CD8-positive, alpha-beta T cell (primary cell): ENCODE measurements at places on chromosomes 2 and 18.
A peak's percentile ranks its signal among the peaks of the same experiment; 100 is the strongest.

GRCh38 chr18:40094441-40094840 lies 1860.6 kb upstream of the PIK3C3 start:
- no peak for DNase-seq

DNA sequence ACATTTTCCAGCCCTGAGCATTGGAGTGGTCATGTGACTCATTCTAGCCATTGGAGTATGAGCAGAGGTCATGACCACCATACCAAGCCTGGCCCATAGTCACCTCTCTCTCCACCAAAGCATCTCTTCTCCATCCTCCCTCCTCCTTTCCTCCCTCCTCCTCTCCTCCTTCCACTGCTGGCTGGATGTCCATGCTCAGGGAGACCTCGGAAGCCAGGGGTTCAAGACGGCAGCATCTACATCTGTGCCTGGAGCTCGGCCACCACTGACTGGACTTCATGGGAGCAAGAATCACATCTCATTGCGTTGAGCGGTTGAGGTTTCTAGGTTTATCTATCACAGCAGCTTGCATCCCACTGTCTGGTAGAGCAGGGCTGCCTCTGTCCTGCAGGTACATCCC lies 252.4 kb downstream of the NDUFA10 start:
- no peak for DNase-seq

GRCh38 chr2:199757233-199757870 lies 93.6 kb downstream of the FTCDNL1 start:
- DNase-seq = no peak

DNA sequence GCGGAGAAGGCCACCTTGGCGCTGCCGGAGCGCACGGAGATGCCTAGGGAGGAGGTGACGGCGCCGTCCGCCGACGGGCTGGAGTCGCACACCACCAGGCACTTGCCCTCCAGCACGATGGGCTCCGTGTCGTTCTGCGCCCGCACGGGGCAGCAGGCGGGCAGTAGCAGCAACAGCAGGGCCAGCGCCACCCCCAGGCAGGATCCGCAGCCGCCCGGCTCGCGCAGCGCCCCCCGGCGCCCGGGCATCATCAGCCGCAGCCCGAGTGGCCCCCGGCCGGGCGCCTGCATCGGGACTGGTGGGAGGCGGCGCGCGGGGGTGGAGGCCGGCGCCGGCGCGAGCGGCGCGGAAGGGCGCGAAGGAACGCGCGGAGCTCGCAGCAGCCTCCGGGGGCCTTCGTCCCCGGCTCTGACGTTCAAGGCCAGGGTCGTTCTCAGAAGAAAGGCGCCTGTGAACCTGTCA lies 2.2 kb downstream of the CBLN2 start:
- no peak for DNase-seq

- no peak for DNase-seq
Observed at GRCh38 chr2:181984814-181985631, 630 bp upstream of the PPP1R1C start.

GRCh38 chr2:149735237-149735958 lies 147.8 kb upstream of the MMADHC start:
- DNase-seq = no peak

DNA sequence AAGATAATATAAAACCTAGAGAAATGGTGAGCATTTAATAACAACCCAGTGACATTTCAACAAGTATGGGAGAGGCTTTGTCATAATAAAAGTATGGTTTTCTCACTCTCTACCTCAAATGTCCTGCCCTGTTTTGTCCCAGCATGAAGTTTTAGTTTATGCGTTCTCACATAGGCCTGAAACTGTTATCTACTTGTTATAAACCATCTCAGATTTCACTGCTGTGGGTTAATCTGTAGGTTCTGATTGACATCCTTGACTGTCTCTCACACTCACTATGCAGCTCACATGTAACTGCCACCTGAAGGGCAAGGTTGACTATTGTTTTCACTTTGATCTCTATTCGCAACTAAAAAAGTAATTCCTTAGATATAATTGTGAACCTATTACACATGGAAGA lies 44.9 kb downstream of the ZEB2 start:
- DNase-seq = peak; percentile 74

DNA sequence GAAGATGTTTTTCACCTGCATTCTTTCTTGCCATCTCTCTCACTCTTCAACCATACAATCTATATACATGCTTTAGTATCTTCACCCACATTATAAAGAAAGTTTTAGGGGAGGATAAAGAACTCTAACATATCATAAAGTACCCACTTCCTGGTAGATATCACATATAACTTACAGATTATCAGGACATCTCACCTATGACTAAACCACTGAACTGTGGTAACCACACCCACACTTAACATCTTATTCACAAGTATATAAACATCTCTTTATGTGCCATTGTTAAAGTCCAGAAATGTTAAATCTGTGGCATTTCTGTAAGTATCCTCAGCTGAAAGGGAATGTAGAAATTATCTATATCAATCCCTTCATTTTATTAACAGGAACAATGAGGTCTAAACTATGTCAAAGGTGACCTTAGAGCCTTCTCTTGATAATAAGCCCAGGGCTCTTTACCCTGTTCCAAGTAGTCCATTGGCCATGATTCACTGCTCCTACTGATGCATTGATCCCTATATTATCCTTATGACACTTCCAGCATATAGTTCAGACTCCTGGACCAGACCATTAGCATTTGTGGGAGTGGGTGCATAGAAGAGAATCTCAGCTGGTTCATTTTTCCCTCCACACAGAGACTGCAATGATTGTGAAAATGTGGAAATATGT lies 182.4 kb downstream of the SUCLG1 start:
- no peak for DNase-seq

- no peak for DNase-seq
Observed at GRCh38 chr2:85748985-85749875, 4.6 kb upstream of the ATOH8 start.

- no peak for DNase-seq
Observed at GRCh38 chr2:207202645-207203044, 36.9 kb upstream of the KLF7 start.

- DNase-seq = no peak
Observed at GRCh38 chr2:38274286-38275276, 102.5 kb downstream of the ATL2 start.

GRCh38 chr2:239770246-239770639 lies 254.9 kb downstream of the NDUFA10 start:
- DNase-seq = no peak

GRCh38 chr2:102052365-102052764 lies 60.6 kb downstream of the IL1R2 start:
- no peak for DNase-seq

- DNase-seq = no peak
Observed at GRCh38 chr2:169755083-169755870, 21.6 kb downstream of the KLHL23 start.

DNA sequence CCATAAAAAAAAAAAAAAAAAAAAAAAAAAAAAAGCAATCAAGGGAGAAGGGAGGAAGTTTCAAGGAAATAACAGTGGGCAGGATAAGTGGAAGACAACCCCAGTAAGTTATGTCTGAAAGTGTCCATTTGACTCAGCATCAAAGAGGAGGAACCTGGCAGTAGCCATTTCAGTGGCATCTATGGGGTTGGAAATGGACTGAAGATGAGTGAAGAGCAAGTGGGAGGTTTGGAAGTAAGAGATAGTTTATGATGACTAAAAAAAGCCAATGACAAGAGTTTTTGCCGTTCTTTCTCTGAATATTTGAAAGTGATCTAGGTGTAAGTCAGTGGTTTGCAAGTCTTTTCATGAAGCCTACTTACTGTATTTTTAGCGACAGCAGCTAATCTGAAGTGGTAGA lies 9.2 kb upstream of the SELENOI start:
- no peak for DNase-seq

DNA sequence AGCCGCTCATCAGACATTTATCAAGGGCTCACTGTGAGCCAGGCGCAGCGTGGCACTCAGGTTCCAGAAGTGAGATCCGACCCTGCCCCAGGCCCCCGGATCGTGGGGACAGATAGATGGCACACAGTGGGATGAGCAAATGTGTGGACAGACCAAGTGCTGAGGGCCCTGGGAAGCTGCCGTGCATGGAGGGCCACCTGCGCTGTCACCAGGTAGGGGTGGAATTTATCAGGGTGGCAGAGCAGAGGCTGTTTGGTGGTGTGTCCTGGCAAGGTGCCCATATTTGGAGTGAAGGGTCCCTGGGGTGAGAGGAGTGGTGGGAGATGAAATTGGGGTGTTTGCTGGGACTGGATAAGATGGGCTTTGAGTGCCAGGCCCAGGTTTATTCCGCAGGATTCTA lies 92.8 kb upstream of the HS6ST1 start:
- DNase-seq = no peak

DNA sequence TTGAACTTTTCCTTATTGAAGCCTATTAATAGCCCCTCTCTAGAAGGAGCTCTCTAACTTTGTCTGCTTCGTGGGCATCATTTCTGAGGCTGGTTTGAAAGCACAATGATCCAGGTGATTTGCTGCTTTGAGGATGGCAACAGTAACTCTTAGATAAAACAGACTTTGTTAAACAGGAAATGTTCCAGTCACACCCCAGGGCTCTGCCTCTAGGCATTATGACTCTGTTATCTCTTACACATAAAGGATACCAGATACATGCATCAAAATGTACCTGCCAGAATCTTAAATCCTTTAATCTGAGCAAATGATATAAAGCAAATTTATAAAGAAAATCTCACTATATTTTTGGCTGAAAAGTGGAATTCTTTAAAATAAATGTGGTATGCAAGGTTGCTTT lies 52.3 kb downstream of the GAD1 start:
- no peak for DNase-seq

GRCh38 chr2:159904127-159904958 lies 106.3 kb upstream of the CD302 start:
- DNase-seq = peak; percentile 85

DNA sequence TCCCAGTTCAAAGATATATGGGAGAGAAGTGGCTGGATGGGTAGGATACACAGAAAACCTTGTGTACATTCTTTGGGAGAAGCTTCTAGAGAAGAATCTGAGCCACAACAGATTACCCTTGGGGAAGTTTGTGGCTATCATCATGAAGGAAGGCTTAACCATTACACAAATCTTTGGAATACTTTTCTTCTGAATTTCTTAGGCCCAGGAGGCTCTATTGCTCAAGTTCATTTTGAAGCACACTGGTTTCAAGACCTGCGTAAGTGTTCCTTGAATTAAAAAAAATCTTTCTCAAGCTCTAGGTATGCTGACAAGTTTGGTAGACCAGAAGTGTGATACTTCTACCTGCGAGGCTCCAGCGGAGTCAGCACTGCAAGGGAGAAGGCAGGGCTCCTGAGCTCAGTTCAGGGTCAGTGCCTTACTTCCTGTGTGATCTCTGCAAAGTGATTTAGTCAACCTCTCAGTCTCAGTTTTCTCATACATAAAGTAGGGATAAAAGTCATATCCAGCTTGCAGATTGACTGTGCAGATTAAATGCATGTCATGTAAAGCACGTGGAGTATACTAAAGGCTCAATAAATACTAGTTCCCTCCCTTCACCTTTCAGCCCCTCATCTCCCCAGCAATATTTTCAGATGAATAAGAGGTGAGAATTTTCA lies 438.6 kb downstream of the DLGAP1 start:
- DNase-seq = no peak

DNA sequence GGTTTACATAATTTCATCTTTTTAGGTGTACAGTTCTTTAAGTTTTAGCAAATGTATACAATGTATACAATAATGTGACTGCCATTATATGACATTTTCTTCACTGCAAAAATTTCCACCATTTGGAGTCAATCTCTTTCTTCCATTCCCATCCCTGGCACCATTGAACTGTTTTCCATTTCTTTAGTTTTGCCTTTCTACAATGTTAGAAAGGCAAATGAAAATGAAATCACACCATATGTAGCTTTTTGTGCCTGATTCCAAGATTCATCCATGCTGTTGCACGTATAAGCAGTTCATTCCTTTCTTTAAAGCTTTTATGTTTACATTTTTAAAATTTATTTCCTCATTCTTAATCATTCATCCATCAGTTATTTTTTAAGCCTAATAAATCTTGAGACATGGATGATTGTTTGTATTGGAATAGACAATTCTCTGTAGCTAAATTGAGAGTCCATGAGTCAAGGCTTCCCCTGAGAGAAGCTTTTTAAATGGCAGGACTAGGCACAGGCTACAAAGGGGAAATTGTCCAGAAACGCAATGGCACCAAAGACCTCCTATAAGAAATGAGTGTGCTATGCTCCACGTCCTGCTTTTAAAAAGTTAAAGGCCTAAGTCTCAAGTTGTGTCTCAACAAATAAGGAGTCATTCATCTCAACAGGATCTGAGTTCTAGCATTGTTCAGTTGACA lies 8.7 kb upstream of the COL5A2 start:
- DNase-seq = no peak

DNA sequence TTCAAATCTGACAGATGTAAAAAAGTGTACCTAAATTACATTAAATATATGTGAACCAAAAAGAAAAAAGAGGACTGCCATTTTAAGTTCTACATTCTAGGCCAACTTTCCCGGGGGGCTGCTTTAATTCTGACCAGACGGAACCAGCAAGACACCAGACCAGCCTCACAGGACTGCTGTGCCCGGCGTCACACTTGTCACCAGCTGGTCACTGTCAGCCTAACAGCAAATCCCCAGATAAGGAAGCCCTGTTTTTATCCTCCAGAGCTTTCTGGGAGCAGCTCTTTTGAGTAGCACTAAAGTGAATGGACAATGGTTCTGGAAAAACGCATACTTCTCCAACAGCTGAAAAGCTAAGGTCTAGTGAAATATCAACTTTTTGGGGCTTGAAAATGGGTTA lies 35.6 kb downstream of the CYB5A start:
- no peak for DNase-seq

- DNase-seq = no peak
Observed at GRCh38 chr2:20215183-20216040, 9.5 kb downstream of the SDC1 start.

DNA sequence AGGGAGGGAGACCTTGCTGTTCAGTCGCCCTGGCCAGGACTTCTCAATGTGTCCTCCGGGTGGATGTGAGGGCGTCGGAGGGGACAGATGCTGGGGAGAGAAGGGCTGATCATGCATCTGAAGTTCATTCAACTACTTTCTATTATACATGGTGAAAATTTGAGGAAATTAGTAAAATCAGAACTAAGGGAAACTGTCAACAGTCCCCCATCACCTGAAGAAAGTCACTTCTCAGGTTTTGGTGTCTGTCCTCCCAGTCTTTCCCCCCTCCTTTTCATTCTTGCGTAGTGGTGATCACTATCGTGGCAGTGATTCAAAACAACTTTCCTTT lies 17.4 kb upstream of the ACKR3 start:
- DNase-seq = no peak

DNA sequence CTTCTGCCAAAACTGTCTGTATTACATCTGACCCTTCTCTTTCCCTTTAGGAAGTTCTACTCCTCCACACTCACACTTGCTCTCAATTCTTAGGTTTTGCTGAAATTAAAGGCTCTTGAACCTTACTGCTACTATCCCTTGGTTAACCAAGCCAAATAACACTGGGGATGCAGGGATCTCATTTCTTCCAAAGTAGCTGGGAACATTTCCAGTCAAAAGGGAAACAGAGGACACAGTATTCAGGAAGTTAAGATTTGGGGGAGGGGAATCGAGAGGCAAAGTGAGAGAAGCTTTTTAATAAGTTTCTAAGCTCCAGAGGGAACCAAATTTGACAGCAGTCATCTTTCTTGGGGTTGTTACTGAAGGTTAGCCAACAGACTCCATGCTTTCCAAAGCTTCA lies 6.2 kb downstream of the SEPTIN2 start:
- no peak for DNase-seq

GRCh38 chr2:29215073-29215472 lies 99.9 kb downstream of the CLIP4 start:
- DNase-seq = no peak
